ENCODE measurements at places on chromosomes 6 and 20.

DNA sequence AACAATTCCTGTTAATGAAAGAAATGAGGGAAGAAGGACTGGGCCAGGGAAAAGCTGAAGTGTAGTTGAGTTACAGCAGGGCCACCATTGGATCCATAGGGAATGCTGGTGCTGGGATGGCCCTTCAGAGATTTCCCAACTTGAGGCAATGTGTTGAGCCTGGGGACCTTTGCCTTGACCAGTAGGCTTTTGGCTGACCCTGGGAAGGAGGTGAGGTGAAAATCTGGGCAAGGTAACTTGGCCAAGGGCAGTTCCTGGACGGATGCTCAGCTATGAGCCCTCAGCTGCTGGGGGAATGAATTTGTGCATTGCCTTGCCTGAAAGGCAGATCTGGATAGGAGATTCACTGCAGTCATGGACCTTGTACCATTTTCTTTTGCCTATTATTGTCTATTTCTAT lies 20.4 kb downstream of the UTRN start:
- no peak for DNase-seq

DNA sequence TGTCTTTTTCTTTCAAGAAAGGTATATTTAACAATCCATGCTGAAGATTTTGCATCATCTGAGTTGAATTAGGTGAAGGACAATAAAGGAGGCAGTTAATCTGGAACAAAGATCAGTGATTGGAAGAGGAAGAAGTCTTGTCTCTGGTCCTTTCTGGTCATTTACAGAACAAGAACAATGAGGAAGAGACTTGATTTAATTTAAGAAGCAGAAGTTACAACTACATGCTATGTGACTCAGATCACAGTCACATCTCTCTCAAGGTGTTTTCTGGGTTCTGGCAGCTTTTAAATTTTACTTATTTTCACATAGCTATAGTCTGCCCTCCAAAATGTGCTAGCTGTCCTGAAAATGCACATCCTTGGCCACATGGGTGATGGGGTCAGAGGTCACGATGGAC lies 53.5 kb upstream of the DEK start:
- DNase-seq, result no peak

- DNase-seq, result no peak
These were observed 433.7 kb downstream of the MAFB start for GRCh38 chr20:40255365-40255764.

DNA sequence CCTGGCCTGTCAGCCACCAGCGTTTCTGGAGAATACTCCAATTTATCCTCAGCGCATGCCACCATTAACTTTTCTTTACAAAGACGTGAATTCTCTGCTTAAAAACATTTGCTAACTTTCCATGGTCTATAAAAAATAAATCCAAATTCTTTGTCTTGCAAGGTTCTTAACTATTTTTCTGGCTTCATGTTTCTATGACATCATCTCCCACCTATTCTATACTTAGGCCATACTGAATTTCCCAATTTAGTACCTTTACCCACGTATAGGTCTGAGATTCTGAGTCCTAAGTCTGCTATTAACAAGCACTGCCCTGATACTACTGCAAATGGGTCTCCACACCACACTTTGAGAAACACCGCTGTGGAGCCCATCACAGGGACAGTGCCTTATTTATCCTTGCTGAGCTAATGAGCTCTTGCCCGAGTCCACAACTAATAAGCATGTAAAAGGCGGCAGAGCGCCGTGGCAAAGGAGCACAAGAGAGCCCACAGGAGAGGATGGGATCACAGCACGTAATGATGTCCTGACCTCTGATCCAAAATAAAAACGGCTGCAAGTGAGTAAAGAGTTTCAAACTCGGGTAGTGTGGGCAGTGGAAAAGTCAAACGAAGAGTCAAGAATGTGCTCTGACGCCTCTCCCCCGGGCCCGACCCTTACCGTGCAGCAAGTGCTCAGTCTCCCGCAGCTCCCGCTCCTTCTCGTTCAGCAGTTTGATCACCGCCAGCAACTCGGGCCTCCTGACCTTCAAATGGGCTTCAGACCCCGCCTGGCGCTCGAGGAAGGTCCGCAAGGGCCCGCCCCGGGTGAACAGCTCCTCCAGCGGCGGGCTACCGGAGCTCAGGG lies 519 bp downstream of the MTRF1L start:
- peak; percentile 5 for DNase-seq

DNA sequence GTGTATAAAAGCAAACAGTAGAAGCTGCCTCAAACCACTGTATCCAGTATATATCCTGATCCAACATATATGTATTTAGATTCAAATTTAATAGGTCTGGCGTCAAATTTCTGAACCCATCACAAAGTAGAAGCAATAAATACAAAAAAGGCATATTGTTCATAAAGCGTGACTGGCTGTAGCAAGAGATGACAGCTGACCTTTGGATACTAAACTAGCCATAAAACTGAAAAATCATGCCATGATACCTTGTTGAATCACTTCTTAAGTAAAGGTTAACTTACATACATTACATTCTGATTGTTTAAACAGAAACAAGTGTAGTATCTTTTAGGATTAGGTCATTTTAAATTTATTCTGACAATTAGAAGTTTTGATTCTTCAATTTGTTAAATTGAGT lies 372.0 kb upstream of the FLRT3 start:
- no peak for DNase-seq

- no peak for DNase-seq
These were observed 34.2 kb downstream of the STX7 start for GRCh38 chr6:132478674-132479073.
